ENCODE measurements at places on chromosomes 2 and 18. TPM values are rescaled to one million over a fixed set of nuclear protein-coding genes. Genes with fewer than 3 reads are reported as not detected.

- DNase-seq: no peak
These were observed 273.6 kb downstream of the RDH14 start for GRCh38 chr2:18286897-18287296.

GRCh38 chr18:32160547-32160946 lies 29.3 kb upstream of the MEP1B start:
- DNase-seq: no peak

Gene SH3BP4
- total RNA-seq: 11.7 TPM

Gene TFPI
- total RNA-seq: 177 TPM

Gene COL4A3
- total RNA-seq: 0.74 TPM

Gene LINC00305
- total RNA-seq: not detected

GRCh38 chr2:3519255-3520205 lies at the start of gene ADI1:
Gene ADI1, minus strand, starts transcription at chr2:3519531. Its CDS starts 44 bp downstream, at chr2:3519487.
- DNase-seq: no peak

GRCh38 chr2:70937866-70938585 lies 2.3 kb downstream of the ATP6V1B1 start:
- DNase-seq: no peak

DNA sequence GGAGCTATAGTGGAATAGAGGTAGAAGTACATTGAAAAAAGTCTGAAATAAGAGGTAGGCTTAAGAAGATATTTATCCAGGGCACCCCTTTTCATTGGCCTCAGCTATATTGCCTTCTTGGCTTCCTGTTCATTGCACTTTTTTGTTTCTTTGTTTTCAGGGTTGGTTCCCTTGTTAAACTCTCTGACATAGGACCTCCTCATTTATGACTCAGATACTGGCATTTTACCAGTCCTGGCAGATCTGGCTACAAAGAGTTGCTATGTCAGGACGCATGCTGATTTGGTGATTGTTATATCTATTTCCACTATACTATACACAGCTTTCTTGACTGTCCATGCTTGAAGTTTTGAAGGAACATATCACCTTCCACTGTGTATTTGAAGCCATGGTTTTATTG lies 60.0 kb downstream of the GCA start:
- DNase-seq: no peak

DNA sequence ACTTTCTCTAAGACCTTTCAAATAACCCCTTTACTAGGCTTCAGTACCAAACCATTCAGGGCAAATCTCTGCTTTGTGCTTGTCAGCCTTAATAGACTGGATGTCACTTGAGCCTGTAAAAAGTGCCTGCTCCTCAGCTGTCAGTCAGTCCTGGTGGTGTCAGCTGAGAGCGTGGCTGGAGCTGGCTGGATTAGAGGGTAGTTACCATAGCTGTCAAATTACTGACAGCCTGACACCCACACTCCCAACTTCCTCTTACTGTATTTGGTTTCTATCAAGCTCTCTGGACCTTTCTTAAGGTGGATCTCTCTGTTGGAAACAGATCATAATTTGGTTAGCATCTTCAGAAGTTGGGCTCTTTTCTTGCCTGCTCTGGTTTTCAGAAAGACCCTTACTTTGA lies 371.4 kb upstream of the ATP5MC3 start:
- DNase-seq: no peak

DNA sequence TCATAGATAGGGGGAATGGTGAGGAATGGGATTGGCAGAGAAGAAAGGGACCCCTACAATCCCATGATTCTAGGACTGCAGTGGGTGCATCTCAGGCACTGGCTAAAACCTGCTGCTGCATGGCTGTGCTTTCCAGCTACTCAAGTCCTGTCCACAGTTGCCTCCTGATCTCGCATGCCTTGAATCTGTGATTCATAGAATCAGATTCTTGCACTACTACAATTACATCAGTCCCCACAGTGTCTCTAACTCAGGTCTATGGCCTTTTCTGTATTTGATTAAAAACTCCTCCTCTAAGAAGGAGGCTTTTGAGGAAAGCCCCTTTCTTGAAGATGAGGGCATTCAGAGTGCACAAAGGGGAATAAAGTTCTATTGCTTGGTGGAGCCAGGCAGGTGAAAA lies 117.4 kb downstream of the LRATD1 start:
- DNase-seq: no peak

Gene MC4R
- total RNA-seq: 0.16 TPM
